Upper lobe of right lung (tissue), 1 donor: ENCODE measurements at places on chromosomes 1 and 21.

DNA sequence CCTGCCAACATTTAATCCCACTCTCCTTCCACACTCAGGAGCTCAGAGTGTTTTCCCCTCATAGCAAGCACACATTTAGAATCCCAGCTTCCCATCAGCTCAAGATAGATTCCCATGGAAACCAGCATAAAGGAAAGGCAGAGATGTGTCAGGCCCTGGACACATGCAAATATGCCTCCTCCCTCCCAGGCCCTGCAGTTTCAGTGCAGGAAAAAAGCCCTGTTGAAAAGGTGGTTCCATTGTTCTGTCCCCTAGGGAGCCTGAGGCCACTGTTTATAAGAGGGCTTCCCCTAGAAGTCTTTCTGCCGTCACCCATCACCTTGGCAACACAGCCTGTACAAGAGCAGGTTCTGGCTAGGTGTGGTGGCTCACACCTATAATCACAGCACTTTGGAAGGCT is 3.6 kb downstream of the CACNA1S start:
- DNase-seq: no peak

- DNase-seq: peak; percentile 42
Observed at GRCh38 chr1:154992721-154993571, 440 bp upstream of the LENEP start.

- DNase-seq: no peak
Observed at GRCh38 chr1:27161594-27161993, 6.7 kb upstream of the SLC9A1 start.

- DNase-seq: no peak
Observed at GRCh38 chr1:164518692-164519332, 40.2 kb upstream of the PBX1 start.

GRCh38 chr1:175232335-175232734 is 39.8 kb upstream of the KIAA0040 start:
- DNase-seq: no peak

GRCh38 chr1:61776091-61776490 is 33.8 kb downstream of the PATJ start:
- DNase-seq: no peak

DNA sequence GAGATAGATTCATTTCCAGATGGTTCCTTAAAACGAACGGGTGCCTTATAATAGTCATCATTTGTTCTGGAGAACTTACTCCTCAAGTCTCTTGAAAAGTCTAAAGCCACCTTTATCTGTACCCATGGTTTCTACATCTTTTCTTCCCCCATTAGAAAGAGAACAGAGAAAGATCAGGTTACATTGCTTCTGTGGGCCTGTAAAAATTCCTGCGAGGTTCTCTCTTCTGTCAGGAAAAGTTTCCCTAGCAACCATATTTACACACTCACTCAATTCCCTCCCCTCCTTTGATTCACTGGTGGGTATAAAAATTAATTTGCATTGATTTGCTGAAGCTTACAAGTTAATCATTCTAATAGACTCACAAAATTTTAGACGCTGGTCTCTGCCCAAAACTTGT is 6.7 kb downstream of the PHC2 start:
- DNase-seq: no peak

DNA sequence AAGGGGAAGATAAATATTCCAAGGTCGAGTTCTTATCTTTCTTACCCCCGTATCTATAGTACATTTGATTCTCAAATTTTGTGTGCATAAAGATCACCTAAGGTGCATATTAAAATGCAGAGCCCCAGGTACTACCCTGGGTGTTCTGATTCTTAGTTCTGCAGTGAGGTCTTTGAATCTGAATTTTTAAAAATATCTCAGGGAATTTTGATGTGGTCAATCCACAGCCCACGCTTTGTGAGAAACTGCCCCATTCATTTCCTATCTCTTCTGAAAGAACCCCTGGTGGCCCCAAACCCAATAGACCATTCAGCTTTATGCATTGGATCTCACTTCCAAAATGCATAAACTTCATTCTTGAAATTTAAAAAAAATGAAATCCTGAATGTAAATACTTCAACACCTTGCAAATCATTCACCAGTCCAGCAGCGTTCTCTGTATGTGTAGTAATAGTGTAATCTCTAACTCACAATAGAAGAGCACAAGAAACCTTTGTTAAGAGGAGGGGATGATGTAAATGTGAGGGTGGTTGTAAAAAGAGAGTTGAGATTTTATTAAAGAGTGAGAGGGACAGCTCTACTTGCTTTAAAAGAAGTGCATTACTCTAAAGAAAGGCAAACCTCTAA is 108.8 kb upstream of the ZP4 start:
- no peak for DNase-seq

GRCh38 chr1:212413902-212414327 is 771 bp downstream of the PACC1 start:
- DNase-seq: no peak

- no peak for DNase-seq
Observed at GRCh38 chr1:114108751-114109255, 44.9 kb downstream of the SYT6 start.

- DNase-seq: no peak
Observed at GRCh38 chr1:228169345-228169744, 3.7 kb downstream of the IBA57 start.

- DNase-seq: no peak
Observed at GRCh38 chr1:28091043-28091781, 2.8 kb upstream of the EYA3 start.

- peak; percentile 80 for DNase-seq
Observed at GRCh38 chr1:113042285-113043143, 30.5 kb upstream of the LRIG2 start.

DNA sequence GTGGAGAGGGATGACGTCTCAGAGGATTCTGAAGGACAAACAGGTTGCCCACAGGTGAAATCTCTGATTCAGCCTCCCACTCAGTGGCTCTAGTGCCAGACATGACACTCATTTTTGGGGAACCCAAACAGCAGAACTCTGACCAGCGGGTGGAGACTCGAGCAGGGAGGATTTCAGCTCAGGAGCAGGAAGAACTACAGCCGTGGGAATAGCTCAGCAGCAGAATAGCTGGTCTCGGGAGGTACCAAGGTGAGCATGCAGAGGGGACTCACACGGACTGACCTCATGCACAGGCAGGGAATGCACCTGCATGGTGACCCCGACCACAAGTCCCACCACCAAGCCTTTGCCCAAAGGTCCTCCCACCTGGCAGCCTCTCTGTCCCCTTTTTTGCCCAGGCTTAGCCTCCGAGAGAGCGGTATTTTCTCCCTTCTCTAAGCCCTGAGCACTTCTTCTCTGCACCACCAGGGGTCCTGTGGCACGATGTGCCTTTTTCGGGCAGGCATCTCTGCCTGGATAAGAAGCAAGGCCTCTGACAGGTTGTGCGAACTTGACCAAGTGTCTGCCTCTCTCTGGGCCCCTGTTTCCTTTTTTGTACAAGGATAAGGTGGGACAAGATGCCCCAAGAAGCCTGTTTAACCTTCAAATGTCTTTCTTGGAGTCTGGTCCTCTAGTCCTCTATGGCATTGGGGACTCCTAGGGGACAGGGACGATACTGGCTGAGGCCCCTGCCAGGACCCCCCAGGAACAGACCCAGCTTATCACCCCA is 8.8 kb upstream of the FGR start:
- no peak for DNase-seq

DNA sequence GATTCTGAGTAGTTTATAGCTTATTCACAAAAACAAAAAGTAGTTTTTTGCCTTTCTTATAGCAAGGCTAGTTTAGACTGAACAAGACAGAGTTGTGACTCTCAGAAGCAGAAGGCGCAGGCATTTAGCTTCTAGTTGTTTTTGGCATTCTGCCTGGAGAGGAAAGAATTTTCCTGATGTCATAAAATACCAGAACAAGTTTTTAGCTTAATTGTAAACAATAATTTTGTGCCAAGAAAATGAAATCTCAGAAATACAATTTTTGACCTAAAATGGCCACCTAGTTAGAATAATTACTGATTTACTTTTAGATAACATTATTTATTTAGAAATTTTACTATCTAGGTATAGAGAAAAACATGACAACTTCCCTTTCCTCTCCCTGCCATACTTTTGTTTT is 1.0 kb downstream of the DNAJB4 start:
- no peak for DNase-seq

DNA sequence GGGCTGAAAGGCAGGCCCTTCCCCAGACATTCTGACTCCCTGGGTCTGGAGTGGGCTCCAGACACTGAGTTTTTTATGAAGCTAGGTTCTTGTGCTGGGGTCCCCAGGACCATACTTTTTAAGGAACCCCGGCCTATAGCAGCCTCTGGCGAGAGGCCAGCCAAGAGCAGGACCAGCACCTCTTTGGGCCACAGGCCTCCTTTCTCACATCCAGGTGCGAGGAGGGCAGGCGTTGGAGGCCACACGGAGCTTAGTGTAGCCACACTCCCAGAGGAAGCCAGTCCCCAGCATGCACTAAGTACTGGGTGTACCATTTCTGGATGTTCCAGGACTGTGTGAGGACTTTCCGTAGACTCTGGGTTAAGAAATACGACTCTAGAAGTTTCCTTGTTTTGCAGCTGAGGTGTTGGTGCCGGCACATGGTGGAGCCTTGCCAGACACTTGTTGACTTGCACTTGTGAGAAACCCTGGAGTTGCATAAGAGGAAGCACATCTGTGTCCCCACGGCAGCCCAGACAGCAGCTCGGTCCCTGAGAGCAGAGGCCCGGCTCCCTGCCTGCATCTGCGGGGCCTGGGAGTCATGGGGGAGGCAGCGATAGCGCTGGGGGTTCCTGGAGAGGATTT is 122.2 kb upstream of the VAMP3 start:
- DNase-seq: peak; percentile 91

GRCh38 chr1:23576338-23577055 is 17.2 kb upstream of the ID3 start:
- no peak for DNase-seq

GRCh38 chr1:244552336-244552735 is 91.3 kb downstream of the CATSPERE start:
- DNase-seq: no peak

- DNase-seq: no peak
Observed at GRCh38 chr1:65372557-65372956, 47.9 kb upstream of the LEPR start.

DNA sequence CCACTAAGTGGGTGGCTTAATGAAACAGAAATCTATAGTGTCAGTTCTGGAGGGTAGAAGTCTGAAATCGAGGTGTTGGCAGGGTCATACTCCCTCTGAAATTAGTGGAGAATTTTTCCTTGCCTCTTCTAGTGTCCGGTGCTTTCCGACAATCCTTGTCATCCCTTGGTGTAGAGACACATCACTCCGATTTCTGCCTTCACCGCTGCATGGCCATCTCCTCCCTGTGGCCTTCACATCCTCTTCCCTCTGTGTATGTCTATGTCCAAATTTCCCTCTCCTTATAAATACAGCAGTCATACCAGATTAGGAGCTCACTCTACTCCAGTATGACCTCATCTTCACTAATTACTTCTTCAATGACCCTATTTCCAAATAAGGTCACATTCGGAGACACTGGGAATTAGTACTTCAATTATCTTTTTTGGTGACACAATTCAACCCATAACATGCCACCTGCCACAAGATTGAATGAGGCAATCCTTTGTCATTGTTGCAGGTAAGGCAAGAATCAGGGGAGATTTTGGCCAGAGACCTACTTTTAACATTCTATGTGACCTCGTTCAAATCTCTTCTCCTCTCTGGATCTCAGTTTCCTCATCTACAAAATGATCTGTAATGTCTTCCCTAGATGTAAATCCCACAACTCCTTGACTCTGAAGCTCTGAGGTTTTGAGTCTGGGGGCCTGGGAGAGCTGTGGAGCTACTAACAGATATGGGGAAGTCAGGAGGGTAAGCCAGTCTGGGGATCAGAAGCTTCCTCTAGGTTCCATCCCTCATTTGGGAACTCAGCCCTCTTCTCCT is 16.1 kb downstream of the NAV1 start:
- no peak for DNase-seq

DNA sequence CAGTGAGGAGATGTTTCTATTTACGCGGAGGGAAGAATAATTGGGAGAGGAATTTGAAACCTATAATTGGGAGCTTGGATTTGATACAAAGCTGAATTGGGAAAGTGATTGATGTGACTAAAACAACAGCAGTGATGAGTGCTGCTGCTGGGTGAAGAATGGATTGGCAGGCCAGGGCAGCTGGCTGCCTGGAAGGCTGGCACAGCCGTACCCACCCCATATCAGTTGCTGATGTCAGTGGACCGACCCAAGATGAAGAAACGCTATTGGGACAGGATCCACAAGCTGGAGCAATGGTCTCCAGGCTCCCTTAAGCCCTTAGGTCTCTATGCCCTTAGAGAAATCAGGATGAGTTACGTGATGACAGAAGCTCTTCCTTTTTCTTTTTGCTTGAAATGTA is 47.4 kb downstream of the GRIK1 start:
- DNase-seq: no peak

DNA sequence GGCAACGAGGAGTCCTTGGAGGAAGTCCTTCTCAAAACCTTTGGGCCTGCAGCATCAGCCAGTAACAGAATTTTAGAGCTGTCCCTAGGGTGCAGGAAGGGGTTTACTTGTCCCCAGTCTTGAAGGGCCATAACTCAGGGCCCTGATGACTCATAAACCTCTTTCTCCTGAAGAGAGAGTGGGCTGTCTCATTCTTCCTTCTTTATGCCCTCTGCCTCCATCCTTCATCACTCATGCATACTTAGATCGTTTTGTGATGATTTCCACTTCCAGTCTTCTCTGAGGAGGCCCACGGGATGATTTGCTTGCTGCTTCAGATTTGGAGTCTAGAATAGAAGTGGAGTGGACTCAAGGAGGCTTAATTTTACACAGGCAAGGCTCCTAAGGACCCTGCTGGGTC is 60.2 kb downstream of the NDUFS5 start:
- no peak for DNase-seq

DNA sequence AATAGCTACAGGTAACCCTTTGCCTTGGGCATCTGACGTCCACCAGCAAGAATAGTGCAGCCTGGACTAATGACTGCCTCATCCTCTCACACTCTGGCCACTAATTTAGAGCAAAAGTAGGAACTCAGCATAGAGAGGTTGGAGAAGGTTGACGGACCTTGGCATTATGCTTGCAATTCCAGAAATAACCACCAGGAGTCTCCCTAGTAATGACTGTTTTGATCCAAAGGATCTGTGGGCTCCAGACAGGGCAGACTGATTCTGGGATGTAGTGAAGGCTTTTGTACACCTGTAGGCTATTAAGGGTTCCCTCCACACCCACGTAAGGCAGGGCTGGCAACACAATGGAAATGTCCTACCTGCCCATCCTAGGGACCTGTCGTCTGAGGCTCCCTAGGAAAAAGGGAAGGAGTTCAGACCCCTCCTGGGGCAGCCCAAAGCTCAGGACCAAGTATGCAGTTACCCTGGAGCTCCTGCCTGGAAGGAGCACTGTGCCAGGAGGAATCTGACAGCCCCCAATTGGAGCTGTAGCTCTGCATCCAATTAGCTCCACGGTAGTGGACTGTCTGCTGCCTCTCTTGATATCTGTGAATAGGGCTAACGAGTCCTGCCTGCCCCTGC is 91.0 kb upstream of the TMEM51 start:
- DNase-seq: no peak

- DNase-seq: no peak
Observed at GRCh38 chr1:230149751-230150584, 82.9 kb downstream of the GALNT2 start.

DNA sequence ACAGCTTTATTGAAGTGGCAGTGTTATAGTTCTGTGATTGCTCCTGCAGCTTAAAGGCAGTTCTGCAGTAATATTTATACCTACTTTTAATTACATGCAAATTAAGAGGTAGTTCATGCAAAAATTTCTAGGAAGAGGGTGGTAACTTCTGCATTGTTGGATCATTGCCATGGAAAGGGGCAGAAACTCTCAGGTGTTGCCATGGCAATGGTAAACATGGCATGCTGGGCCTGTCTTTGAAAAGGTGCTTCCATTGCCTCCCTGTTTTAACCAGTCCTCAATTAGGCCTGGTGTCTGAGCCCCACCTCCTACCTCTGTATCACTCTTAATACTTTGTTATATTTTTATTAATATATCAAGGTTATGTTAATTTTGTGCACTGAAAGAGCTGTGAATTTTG is 104.7 kb downstream of the DISC1 start:
- DNase-seq: no peak
